ENCODE measurements at places on chromosomes 6 and 20.

GRCh38 chr6:150753371-150754064 is 112.0 kb upstream of the MTHFD1L start:
- no peak for DNase-seq

DNA sequence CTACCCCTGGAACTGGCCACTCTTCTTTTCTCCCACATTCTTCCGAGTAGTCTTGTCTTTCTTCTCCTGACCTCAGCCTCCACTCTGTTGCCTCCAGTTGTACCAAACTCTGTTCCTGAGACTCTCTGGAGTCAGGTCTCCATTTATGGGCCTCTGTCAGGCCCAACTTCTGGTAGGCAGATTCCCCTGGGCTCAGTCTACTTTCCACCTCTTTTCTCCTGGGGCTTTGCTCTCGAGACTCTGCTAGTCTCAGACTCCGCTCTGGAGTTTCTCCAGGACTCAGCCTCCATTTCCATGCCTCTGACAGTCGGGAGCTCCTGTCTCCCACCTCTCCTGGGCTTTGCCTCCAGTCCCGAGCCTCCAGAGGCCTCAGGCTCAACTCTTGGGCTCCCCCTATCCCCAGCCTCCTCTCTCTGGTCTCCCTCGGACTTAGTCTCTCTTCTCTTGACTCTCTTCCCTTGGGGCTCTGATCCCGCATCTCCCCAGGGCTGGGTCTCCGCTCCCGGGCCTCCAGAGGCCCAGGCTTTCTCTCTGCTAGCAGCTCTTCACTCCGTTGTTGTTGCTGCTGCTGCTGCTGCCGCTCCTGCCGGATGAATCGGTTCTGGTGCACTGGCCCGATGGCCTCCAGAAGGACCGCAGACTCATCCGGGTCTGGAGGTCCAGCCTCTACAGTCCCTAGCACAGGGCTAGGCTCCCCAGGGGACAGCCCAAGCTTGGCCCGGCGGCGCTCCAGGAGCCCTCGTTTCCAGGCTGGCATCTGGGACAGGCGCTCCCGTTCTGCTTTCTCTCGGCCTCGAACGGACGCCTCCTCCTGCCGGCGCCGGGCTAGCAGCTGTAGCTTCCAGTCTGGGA is 1.1 kb downstream of the PPP1R18 start:
- no peak for DNase-seq

GRCh38 chr20:5703681-5704101 is 46.5 kb upstream of the SHLD1 start:
- no peak for DNase-seq

- DNase-seq: no peak
These were observed 2.8 kb upstream of the GINM1 start for GRCh38 chr6:149563203-149563927.

DNA sequence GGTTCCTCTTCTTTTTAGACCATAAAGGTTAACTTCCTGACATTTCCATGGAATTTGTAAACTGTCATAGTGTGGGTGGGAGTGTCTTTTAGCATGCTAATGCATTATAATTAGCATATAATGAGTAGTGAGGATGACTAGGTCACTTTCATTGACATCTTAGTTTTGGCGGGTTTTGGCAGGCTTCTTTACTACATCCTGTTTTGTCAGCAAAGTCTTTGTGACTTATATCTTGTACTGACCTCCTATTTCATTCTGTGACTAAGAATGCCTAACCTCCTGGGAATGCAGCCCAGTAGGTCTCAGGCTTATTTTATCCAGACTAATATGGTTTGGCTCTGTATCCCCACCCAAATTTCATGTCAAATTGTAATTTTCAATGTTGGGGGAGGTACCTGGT is 149.6 kb upstream of the SYNCRIP start:
- DNase-seq: no peak

DNA sequence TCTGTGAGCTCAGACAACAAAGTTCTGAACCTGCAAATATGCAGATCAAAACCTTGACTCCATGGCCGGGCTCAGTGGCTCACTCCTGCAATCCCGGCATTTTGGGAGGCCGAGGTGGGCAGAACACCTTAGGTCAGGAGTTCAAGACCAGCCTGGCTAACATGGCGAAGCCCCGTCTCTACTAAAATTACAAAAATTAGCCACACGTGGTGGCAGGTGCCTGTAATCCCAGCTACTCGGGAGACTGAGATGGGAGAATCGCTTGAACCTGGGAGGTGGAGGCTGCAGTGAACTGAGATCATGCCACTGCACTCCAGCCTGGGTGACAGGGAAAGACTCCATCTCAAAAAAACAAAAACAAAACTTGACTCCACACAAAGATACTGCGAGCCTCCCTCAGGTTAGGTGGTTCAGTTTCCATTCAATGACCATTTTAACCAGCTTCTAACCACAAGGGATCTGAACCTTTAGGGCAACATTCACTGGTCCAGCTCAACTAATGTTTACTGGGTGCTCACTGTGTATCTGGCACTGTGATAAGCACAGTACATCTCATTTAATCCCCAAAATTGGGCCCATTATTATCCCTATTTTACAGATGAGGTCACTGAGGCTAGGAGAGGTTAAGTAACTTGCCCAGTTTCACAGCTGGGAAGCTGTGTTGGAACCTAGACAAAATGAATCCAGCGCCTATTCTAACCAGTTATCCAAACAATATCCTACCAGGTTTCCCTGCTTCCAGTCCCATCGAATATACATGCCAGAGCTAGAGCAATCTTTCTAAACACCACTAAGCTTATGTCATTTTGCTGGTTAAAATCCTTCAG is 1.8 kb downstream of the SNRPB start:
- DNase-seq: no peak

DNA sequence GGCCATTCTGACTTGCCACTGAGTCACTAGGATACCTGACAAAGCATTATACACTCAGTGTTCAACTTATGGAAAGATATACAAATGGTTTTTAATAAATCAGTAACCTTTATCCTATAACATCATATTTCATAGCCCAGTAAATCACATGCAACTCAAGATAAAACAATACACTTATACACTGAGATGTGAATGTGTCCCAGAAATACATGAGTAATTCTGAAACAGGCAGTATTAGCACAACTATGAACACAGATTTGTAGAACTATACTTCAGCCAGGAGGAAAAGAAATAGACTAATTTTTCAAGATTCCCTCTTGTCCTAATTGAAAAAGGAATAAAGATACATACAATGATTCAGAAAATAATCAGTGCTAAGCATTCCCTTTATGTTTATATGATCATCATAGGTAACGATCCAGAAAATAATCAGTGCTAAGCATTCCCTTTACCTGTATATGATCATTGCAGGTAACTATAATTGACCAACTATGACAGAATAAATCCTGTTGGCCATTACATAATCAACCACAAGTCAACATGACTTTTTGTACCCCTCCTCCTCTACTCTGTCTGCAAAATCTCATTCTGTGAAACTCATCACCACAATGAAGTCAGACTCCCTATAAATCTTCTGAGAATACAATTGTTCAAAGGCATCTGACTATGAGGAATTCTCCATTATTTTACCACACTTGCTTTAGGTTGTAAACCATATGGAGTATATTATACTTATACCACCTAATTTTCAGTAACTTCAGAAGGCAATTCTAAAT is 30.3 kb downstream of the HACE1 start:
- DNase-seq: no peak

- peak; percentile 86 for DNase-seq
These were observed at the start of gene BMP6 for GRCh38 chr6:7725849-7726415. Gene BMP6, plus strand, starts transcription at chr6:7726099. Its CDS starts 857 bp downstream, at chr6:7726956.

DNA sequence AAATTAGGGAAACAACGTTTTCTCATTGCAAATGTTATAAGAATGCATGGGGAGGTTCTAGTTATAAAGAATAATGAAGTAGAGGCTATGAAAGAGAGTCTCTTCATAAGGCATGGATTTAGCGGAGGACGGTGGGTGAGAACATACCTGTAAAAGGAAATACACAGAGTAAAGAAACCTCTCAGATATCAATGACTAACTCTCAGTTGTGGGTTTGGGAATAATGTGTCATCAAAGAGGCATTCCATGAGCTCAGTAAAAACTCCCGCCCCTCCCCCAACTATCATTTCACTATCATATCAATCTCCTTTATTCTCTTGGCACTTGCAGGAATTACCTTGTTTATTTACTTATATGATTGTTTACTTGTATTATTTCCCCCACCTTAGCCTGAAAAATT is 695.4 kb downstream of the PTPRT start:
- DNase-seq: no peak

- DNase-seq: no peak
These were observed 509.9 kb upstream of the ID4 start for GRCh38 chr6:19327241-19327640.

DNA sequence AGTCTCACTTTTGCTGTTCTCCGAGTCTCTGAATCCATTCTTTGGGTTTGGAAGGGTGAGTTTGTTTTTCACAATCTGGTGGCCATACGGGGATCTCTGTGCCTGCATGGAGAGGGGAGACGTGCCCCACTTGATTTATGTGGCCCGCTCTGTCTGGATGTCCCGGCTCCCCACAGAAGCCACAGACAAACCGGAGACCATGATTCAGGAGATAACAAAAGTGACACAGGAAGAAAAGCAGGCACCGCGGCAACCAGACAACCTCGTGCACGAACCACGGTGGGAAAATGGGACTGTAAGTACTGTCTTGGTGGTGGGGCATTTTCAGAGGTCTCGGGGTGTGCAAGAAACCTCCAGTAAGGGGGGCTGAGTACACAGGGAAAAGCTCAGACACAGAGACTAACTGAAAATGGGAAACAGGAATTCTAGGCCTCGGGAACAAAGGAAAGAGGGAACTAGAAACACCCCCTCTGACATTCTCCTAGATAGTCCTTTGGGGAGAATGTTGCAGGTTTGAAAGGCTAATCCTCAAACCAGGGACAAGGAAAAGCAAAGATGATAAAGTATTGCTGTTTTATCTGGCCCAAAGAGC is 22.1 kb upstream of the ZNF318 start:
- no peak for DNase-seq

GRCh38 chr6:16473184-16473907 is 235.0 kb downstream of the GMPR start:
- no peak for DNase-seq

DNA sequence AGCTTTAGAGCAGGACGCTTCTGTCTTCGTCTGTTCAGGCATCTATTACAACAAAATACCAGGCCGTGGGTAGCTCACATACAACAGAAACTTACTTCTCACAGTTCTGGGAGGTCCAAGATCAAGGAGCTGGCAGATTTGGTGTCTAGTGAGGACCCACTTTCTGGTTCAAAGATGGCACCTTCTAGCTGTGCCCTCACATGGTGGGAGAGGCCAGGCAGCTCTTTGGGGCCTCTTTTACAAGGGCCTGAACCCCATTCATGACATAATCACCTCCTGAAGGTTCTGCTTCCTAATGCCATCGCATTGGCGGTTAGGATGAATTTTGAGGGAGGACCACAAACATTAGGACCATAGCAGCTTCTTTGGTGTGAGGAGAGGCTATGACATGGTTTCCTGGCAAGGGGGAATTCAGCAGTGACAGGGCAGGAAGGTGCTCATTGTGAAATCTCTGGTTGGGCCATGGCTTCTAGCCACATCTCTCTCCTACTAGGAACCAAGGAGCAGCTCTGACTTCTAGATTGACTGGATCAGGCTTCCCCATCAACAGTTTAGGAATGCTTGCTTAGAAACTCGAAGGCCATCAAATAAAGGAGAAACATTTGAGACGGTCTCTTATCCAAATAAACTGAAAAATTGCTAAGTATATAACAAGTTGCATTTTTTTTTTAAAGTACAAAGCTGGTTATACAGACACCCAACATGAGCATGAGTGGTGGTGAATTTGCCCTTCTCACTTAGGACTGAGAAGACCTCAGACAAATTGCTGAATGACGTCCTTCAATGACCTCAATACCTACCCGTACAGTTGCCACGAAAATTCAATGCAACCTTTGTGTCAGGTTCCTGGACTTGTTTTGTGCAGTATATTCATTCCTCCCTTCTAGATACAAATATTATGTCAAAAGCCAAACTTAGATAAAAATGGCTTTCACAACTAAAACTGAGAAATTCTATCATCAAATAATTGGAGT is 140.7 kb downstream of the ZDHHC14 start:
- DNase-seq: no peak

- peak; percentile 52 for DNase-seq
These were observed 535 bp downstream of the NKAIN2 start for GRCh38 chr6:123804014-123804786.

DNA sequence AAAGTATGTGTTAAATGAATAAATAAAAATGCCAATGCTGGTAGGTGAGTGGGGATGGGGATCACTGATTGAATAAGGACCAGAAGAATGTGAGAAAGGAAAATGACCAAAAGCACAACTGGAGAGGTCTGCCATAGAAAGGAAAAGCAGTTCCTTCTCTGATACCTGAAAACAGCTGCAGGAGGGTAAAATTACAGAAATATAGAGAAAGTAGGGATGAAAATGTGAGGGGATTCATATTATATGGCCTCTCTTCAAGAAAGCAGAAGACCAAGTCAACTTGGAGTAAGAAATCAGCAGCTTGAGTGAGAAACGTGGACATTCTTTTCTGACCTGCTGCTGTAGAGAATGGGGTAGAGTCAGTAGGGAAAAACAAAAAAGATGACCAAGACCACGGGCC is 125.1 kb downstream of the MYB start:
- DNase-seq: no peak

- DNase-seq: no peak
These were observed 38.4 kb upstream of the SLC22A16 start for GRCh38 chr6:110514818-110515217.

GRCh38 chr6:108228416-108228815 is 32.4 kb downstream of the SNX3 start:
- no peak for DNase-seq

DNA sequence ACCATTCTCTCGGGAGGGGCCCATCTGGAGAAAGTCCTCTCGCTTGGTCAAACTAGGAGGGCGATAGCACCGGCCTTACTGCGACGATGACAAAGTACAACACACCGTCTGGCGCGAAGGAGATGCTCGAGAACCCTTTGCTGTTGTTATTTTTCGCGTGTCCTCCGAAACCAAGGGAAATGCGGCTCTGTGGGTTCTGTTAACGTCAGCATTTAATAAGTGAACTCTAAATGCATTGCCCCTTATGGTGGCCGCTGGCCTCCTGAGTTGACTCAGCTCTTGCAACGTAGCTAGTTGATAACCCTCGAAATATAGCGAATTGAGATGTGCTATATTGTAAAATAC is 577 bp upstream of the SCAND1 start:
- no peak for DNase-seq

DNA sequence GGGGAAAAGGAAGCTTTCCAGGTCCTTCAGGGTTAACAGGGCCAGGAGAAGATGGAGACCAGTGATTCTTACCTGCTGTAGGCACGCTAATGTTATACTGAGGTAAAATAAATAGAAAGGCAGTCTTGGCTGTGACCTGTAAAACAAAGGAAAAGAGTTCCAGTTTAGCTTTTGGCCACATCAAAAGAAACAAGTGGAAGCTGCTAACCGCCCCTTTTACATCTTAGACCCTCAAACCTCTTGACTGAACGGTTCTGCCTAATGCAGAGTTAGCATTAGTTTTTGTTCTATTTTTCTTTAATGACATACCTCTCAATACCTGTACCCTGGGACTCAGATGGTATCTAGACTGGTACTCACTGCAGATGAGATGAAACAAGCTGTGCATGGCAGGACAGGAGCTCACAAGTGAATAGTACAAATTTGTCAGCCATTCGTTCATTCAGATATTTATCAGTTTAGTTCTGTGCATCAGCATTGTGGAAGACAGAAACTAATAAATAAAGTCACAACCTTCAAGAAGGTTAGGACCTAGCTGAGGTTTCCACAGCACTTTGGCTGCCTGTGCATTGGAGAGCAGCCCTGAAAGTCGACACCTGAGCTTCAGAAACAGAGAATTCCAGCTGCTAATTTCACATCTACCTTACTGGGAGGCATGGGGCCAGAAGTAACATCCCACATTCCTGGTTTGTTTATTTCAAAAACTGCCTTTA is 41.0 kb downstream of the TRAM2 start:
- DNase-seq: no peak

GRCh38 chr20:45918779-45919537 is 7.0 kb upstream of the PLTP start:
- DNase-seq: no peak
